ENCODE measurements at places on chromosomes 12 and 14. TPM values are rescaled to one million over a fixed set of nuclear protein-coding genes. Genes with fewer than 3 reads are reported as not detected.

DNA sequence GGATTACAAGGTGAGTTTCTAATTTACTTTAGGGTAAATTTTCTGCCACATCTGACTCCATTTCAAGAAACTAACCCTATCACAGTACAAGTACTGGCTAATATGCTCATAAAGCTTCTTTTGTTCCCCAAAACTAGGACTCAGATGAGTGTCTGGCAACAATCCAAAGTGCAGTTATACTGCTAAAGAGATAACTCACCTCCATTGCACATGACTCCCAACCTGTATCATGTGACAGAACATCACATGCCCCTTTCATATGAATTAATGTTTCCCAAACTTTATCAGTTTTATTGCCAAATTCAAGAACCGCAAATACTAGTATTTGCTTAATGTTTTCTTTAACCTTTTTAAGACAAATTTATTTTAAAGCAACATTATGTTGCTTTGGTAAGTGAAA is 3.9 kb upstream of the PPP1R12A start:
- DNase-seq: no peak

GRCh38 chr12:130201037-130201436 is 38.8 kb downstream of the FZD10 start:
- no peak for DNase-seq

- DNase-seq: peak; percentile 30
Observed at GRCh38 chr14:70707138-70708038, 65.7 kb downstream of the TTC9 start.

DNA sequence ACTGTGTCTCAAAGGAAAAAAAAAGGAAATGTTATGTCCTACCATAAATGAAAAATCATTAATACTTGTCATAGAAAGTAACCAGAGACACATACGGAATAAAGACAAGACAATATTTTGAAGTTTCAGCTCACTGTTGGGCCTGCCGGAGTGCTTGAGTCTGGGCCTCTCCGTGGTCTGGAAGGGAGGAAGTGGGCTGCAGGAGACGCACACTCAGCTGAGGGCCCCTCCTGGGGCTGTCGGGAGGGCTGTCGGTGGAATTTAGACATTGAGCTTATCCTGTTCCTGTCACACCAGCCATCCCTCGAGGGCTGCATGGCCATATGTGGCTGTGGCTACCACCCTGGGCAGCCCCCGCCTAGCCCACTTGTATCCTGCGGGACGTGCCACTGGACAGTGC is 80.6 kb downstream of the DDX51 start:
- DNase-seq: no peak

DNA sequence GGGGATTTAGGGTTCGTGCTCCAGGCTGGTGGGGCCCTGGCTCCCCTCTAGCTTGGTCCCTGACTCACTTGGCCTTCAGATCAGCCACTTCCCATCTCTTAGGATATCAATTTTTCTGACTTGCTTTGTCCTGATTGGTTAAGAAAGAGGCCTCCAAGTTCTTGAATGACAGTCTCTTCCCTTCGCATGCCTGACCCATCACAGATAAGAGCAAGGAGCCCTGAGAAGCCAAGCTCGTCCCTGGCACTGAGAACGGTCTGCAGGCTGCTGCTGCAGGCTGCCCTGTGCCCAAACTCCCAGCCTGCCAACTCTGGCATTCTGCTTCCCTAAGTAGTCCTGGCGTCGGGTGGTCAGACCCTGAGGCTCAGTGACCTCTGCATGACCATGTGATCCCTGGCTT is 794 bp upstream of the LRTM2 start:
- DNase-seq: no peak

GRCh38 chr12:121713257-121713777 is 765 bp downstream of the TMEM120B start:
- peak; percentile 44 for DNase-seq

The FAM186B gene
- total RNA-seq: 0.38 TPM

The TGFB3 gene
- total RNA-seq: 0.17 TPM

The DAO gene
- not detected for total RNA-seq

All from GM23338 (cell line).